ENCODE measurements at places on chromosomes 11 and 22. TPM values are rescaled to one million over a fixed set of nuclear protein-coding genes. Genes with fewer than 3 reads are reported as not detected.

- DNase-seq, result no peak
Observed at GRCh38 chr11:57368845-57369232, 12.1 kb downstream of the PRG3 start.

GRCh38 chr22:20777420-20778177, 3.7 kb downstream of the SERPIND1 start:
- DNase-seq, result peak; percentile 49

IFITM10 gene
- 0.80 TPM for total RNA-seq

DNA sequence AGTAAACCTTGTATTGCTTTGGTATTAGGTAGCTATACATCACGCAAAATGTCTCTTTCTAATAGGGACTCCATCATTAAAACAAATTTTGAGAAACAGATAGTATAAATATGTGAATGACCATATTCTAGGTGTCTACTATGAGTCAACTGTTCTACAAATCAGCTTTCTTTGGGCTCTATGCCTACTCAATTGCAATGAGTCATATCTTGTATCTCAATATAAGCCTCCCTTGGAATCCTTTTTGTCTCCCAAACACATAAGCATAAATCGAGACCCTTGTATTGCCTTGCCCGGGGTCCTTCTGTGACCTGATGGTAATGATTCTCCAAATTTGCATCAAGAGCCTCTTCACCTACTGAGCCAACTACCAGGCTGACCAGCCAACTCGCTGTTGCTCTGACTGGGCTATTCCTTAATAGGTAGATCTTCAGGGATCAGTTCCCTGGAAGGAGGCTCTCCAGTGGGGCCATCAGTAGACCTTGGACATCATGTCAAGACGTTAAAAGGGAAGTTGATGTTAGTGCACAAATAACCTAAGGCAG, 22.2 kb downstream of the BLID start:
- no peak for DNase-seq

- no peak for DNase-seq
Observed at GRCh38 chr11:16512899-16513241, 156.5 kb upstream of the SOX6 start.

DNA sequence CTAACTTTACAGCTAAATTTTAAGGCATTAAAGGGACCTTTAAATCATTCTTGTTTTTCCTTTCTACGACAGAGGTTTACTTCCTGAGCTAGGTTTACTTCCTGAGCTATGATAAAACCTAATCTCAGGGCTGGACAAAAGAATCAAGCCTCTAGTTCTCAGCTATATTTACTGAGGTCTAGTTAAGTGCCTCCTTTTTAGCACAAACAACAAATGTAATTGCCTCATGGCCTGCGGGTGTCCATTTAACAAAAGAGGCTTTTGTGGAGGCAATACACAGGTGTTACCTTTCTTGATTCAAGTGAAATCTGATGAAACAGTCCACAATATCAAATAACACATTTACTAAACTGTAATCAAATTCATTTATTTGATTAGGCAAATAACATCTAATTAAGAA, 67.3 kb downstream of the IMMP1L start:
- DNase-seq, result peak; percentile 29

APLNR gene
- not detected for total RNA-seq

CYB5R2 gene
- total RNA-seq, result 4.0 TPM

GRCh38 chr11:71252770-71253730, 673 bp upstream of the SHANK2 start:
- peak; percentile 99 for DNase-seq

- no peak for DNase-seq
Observed at GRCh38 chr22:24077416-24077815, 66.3 kb downstream of the CABIN1 start.
